Heart left ventricle (tissue), 16 donors: ENCODE measurements at places on chromosomes 5 and 9. TPM values are rescaled to one million over a fixed set of nuclear protein-coding genes. Genes with fewer than 3 reads are reported as not detected.

- DNase-seq, result no peak
Measured at GRCh38 chr5:6673963-6674362, 39.3 kb upstream of the TENT4A start.

DNA sequence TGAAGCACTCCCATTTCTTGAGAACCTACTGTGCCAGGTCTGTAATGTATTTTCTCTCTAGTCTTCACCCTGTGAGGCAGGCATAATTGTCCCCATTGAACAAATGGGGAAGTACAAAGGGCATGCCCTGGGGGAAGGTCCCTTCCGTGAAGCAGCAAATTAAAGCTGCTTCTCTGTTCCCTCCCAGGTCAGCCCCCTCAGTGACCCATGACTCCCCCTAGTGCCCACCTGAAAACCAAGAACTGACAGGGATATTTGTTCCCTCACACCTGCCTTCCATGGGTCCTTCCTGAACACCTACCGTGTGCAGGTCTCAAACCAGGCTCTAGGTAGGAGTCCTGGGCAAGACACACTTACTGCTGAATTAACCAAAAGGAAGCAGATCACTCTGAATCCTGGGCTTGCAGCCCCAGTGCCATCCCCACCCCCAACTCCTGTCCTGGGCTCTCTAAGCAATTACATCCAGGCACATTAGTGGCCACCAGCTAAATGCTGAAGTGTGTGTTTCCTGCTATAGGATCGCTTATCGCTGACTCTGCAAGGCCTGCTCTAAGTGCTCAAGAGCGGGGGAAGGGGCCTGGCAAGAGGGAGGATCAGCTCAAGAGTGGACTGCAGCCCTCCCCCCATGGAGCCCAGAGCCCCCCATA, 254.8 kb downstream of the CDK5RAP2 start:
- DNase-seq, result no peak

KIF4B gene
- polyA plus RNA-seq, result not detected

FAT2 gene
- 0.04 TPM for polyA plus RNA-seq

SPINK4 gene
- not detected for polyA plus RNA-seq
